Stimulated activated CD4-positive, alpha-beta T cell treated with anti-CD3 and anti-CD28 coated beads, TNF-alpha, amount 100 ng/mL, for 48 hours (primary cell): ENCODE measurements at places on chromosomes 11 and 22.

GRCh38 chr11:5809122-5809519, 397 bp downstream of the OR52N2 start:
- DNase-seq: no peak

DNA sequence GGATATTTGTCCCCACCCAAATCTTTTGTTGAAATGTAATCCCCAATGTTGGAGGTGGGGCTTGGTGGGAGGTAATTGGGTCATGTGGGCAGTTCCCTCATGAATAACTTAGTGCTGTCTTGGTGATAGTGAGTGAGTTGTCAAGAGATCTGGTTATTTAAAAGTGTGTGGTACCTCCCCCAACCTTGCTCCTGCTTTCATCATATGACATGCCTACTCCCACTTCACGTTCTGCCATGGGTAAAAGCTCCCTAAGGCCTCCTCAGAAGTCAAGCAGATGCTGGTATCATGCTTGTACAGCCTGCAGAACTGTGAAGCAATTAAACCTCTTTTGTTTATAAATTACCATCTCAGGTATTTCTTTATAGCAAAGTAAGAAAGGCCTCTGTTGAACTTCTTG, 30.6 kb downstream of the AAMDC start:
- no peak for DNase-seq

- DNase-seq: no peak
These were observed 242.5 kb downstream of the OR4C45 start for GRCh38 chr11:50275133-50275532.

- DNase-seq: no peak
These were observed 23.8 kb downstream of the ARHGAP1 start for GRCh38 chr11:46676436-46677158.
